ENCODE measurements at places on chromosomes 3 and 15.

DNA sequence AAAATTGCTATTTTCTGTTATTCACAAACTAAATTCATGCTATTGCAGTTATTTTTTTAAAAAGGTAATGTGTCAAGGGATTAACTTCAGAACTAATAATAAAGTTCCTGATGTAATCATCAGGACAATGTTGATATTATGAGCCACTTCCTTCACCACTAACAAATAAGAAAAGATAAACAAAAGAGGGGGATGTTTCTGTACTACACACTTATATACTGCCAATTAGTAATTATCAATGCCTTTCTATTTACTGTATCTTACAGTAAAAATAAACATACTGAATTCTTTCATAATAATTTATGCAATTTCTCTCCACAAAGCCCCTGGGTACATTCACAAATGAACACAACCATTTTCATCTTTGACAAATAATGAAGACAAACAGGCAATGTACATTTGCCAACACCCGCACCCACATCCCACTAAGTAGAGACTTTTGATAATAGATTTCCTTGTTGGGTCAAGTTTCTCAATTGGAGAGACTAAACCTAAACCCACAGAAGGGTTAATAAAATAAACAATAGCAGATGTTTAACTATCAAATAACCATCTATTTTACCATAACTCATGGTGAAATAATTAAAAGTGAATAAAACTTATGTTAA lies 3.7 kb downstream of the CBLB start:
- no peak for DNase-seq

- no peak for DNase-seq
These were observed 8.5 kb downstream of the LIPC start for GRCh38 chr15:58440158-58440910.

GRCh38 chr3:33420966-33421365 lies 19.2 kb downstream of the UBP1 start:
- no peak for DNase-seq

DNA sequence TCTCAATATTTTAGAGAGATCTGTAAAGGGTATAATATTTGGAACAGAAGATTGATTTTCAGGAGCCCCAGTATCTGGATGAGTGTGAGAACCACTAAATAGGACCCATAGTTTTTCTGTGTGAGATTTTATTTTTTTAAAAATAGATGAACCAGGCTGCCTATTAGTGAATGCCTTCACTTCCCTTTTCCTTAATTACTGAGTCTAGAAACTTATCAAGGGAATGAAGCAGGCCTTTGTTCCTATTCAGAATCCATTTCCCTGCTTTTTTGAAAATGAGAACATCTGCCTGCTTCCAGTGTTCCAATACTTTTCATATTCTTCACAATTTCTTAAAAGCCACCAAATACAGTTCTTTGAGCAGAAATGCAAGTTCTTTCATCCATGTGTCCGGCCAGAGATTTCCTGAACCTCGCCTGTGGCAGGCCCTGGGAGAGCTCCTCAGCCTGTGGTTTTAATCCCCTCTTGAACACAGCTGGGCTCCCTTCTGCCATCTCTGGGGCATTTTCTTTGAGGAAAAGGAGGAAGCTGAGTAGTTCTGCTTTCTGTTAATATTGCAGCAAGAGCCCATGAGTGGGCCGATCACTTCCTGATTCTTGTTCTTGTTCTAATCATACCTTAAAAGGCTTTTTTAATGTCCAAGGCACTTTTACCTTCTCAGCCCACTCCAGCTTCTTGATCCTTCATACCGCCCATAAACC lies 4.7 kb downstream of the EHD4 start:
- DNase-seq: peak; percentile 65

DNA sequence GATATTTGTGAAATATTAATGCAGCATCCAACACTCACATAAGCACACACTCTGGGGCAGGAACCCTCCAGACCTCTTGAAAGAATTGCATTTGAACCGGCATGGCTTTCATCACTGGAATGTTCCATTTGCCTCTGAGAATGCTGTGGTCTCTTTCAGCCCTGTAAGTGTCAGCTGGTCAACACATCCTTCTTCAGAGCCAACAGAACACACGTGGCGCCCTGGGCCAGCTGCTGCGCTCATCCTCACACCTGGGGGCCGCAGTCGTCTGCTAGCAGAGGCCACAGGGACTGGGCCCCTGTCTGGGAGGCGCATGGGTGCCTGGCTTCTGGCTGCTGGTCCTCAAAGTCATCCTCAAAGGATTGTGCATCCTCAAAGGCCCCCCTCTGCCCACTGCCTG lies 71.4 kb upstream of the HERC1 start:
- DNase-seq: no peak

DNA sequence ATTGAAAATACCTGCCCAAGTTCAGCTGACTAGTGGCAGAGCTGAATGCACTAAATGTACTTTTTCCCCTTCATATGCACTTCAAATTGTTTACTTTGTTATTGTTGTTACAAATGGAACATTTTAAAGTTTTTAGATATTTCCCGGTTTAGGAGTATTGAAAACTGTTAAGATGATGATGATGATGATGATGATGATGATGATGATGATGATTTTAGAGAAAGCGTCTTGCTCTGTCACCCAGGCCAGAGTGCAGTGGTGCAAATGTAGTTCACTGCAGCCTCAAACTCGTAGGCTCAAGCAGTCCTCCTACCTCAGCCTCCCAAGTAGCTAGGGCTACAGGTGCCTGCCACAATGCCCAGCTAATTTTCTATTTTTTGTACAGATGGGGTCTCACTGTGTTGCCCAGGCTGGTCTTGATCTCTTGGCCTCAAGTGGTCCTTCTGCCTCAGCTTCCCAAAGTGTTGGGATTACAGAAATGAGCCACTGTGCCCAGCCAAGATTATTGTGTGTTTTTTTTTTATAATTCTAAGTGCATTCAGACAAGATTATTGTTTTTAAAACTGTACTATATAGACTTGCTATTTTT lies 45.9 kb upstream of the SLC22A13 start:
- DNase-seq: no peak

- DNase-seq: no peak
These were observed 4.8 kb upstream of the FSIP1 start for GRCh38 chr15:39787479-39787878.

DNA sequence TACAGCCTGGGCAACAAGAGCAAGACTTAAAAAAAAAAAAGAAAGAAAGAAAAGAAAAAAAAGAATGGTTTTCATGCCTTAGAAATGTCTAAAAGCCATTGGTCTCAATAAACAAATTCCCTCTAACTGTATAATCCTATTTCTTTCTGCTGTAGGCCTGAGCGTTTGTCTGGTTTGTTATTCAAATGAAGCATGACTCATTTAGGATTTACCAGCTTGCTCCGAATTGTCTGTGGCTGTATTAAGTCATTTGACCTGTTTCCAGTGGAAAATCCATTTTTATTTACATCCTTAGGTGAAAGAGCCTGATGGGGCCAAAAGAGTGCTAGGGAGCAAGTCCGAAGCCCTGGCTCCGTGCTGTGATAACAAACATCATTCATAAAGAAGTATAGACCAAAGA lies 73.8 kb downstream of the BDH1 start:
- no peak for DNase-seq

GRCh38 chr15:33742306-33742705 lies 226.0 kb upstream of the CHRM5 start:
- no peak for DNase-seq

DNA sequence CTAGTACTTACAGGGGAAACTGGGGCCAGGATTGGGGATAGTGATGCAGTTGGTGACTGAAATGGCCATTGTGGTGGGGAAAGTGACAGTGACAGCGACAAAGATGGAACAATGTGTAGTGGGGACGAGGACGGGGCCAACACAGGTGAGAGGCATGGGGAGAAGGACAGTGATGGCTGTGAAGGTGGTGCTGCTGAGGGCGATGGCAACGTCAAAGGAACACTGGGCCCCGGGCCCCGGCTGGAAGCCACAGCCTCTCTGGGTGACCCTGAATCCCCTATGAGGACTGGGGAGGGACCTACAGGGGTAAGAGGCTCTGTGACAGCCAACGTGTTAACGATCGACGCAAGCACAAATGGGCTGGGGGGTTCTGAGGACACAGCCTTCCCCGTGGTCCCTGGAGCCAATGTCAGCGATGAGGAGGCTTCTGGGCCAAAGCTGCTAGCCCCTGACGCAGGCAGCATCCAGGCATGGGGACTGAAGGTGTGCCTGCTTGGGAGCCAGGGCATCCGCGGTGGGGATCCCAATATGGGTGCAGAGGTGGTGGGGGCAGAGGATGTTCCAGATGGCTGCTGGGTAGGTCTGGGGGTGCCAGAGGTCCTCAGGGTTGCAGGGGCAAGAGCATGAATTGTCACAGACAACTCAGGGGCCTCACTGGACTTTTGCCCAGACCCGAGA lies 25.2 kb upstream of the GOLGA6C start:
- no peak for DNase-seq

GRCh38 chr3:159609625-159610024 lies 379.0 kb upstream of the IL12A start:
- DNase-seq: no peak

- no peak for DNase-seq
These were observed 96.8 kb downstream of the ADAMTS17 start for GRCh38 chr15:100244796-100245486.

DNA sequence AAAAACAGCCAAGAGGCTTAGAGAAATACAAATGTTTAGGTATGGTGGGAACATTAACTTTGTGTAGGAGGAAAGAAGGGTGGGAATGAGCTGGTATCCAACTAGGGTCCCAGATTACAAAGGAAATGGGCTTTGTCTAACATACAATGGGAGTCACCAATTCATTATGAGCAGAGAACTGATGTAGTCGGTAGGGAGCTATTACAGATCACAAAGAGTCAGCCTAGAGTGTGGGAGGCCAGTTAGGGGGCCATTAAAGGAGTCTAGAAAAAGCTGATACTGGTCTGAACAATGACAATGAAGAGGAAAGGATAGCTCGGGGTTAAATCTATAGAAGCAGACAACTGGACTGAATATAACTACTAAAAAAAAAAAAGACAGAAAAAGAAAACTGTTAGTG lies 15.5 kb downstream of the ANO10 start:
- no peak for DNase-seq

GRCh38 chr3:196918968-196919367 lies 23.4 kb downstream of the NCBP2 start:
- DNase-seq: no peak

GRCh38 chr15:66163553-66163952 lies 90.0 kb downstream of the MEGF11 start:
- DNase-seq: no peak

DNA sequence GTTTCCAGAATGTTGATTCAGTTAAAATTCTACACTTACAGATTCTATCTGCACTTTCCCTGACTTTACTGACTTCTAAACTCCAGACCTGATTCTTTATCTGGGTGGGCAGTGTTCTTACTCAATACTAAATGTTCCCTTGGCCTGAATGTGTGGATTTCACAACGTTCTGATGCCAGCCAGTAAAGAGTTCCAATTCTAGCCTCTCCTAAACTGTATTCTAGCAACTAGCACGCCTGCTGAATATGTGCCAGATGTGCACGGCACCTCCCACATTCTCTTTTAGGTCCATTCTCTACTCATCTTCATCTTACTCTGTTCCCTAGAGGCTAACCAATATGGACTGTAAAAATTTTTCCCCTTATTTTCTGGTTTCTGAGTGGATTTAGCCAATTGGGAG lies 479.5 kb upstream of the AGTR1 start:
- DNase-seq: no peak

- DNase-seq: no peak
These were observed 19.5 kb downstream of the GMPS start for GRCh38 chr3:155889952-155890351.

DNA sequence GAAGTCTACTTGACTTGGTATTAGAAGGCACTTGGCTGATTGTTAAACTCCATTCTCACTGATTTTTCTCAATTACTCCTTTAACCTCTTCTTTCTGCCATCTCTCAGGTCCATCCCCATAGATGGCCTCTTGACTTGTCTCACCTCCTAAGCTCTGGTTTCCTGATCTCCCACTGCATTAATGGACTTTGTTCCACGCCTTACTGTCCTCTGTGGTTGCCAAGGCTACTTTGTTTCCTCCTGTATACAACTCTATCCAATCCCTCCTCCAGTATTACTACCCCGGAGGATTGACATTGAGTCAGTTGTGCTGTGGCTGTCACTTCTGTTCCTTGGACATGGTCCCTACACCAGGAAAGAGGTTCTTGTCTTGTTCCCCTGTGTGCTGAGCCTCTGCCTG lies 10.6 kb upstream of the GLCE start:
- DNase-seq: no peak

- DNase-seq: no peak
These were observed 82.2 kb upstream of the WDR72 start for GRCh38 chr15:53841651-53842050.

- DNase-seq: no peak
These were observed 74.3 kb upstream of the ARPP21 start for GRCh38 chr3:35565048-35565447.

GRCh38 chr3:99172736-99173657 lies 271.5 kb upstream of the DCBLD2 start:
- no peak for DNase-seq

DNA sequence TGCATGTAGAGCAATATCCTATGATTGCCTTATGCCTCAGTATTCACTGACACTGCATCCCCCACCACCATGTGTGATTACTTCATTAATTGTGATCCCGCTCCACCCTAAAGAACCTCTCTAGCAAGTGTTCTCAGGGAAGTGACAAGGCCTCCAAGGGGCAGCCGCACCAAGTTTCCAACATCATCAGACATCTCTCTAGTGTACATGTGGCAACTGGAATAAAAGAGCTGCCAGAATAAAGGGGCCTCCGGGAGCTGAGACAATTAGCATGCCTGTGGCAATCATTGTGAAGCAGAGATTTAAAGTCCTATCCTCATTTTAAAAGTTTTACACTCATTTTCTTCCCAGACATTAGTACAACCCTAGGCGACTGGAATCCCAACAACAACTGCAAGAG lies 902.1 kb upstream of the SEMA6D start:
- no peak for DNase-seq

GRCh38 chr3:129942296-129942695 lies 32.2 kb upstream of the TRH start:
- DNase-seq: no peak
